ENCODE measurements at places on chromosomes 6 and 20. TPM values are rescaled to one million over a fixed set of nuclear protein-coding genes. Genes with fewer than 3 reads are reported as not detected.
A peak's percentile ranks its signal among the peaks of the same experiment; 100 is the strongest.

DNA sequence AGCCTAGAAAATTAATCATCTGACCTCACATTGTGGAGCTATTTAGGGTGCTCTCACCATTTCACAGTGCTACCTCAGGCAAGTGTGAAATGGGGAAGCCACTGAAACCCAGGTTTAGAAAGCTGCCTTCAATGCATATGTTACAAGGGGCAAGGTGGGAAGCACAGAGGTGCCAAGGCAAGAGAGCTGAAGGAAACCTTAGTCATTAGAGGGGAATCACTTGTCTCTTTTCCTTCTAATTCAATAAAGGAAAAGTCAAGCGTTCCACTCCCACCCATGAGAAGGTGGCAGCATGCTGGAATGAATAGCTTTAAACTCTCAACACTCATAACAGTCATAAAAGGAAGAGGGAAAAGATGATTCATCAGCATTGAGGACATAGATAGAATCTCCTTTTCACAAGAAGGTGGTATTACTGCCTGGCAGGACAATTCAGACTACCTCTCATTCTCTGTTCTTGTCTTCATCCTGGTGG is 251.9 kb upstream of the IRAK1BP1 start:
- no peak for DNase-seq

GRCh38 chr6:125392682-125393081 is 90.9 kb upstream of the HDDC2 start:
- no peak for DNase-seq

- peak; percentile 37 for DNase-seq
Measured at GRCh38 chr6:11953641-11954040, 58.5 kb upstream of the HIVEP1 start.

GRCh38 chr20:50092436-50092835 is 20.5 kb downstream of the UBE2V1 start:
- no peak for DNase-seq

DNA sequence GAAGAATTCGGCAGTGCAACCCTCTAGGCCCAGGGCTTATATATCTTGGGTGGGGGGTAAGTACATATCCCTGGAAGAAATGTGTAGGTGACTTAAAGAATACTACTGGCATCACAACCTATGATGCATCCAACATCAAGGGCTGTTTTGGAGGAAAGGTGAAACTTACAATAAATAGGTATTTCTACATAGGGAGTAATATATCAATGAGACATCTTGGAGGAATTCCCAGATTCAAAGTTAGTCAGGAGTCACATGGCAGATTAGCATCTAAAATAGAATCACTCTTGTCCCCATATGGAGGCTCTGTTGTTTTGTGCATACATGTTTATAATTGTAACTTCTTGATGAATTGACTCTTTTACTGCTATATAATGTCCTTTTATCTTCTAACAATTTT is 375.5 kb downstream of the PAX1 start:
- DNase-seq: no peak

DNA sequence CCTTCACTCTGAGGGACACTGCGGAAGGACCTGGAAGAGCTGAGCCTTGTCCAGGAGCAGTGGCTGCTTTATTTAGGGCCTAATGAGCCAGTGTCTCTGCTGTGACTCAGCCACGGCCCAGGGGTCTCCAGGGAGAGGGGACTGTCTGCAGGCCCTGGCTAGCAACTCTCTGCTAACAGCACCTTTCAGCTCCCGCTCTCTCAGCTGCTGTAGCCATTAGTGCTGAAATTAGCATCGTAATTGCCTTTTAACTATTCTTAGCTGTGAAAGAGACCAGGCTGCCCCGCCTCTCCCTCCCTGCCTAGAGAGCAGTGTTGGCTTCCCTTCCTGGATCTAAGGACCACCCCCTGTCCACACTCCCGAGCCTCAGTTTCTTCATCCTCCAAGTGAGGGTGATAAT is 53.1 kb upstream of the SLC32A1 start:
- DNase-seq: no peak

- peak; percentile 50 for DNase-seq
Measured at GRCh38 chr20:8073024-8073832, 53.7 kb upstream of the TMX4 start.

DNA sequence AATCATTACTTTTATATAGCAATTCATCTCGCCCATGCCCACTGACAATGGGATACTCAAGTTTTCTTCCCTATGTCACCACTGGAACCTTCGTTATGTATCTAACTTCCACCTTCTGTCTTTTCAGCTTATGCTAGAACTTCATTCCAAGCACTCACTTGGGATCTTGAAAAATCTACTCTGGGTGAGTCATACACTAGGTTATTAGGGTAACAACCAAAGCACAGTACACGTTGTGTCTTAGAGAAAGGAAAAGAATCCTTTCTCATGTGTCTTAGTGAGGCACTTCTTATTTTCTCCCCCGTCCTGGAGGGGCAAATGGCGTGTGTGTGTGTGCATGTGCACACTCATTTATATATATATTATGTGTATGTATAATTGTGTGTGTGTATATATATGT is 18.3 kb upstream of the FAM162B start:
- no peak for DNase-seq

DNA sequence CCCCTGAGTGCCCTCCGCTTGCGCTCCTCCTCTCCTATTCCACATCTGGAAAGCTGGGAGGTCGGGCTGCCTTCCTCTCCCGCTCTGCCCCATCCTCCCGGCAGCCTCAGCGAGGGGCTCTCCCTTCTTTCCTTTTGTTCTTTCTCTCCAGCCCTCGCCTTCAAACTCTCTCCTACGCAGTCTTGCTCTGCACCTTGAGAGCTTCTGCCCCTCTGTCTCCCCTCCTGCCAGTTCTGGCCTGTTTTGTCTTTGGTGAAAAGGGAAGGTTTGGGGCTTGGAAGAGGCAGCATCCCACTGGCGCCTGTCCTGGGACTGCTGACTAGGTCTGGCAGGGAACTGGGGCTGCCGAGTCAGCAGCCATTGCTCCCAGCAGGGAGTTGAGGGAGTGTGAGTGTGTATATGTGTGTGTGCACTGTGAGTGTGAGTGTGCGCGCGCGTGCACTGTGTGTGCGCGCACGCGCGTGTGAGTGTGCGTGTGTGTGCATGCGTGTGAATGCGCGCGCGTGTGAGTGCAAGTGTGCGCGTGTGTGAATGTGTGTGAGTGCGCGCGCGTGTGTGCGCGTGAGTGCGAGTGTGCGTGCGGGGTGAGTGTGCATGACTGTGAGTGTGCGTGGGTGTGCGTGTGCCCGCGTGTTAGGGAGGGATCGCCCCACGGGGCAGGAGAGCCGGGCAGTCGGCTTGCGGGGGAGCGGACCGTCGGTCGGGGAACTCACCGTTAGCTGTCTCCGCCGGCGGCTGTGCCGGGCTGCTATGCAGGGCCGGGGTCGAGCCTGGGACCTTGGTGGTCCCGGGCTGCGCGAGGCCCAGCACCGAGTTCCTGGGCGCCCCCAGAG is 523 bp downstream of the CPXM1 start:
- DNase-seq: peak; percentile 36

DNA sequence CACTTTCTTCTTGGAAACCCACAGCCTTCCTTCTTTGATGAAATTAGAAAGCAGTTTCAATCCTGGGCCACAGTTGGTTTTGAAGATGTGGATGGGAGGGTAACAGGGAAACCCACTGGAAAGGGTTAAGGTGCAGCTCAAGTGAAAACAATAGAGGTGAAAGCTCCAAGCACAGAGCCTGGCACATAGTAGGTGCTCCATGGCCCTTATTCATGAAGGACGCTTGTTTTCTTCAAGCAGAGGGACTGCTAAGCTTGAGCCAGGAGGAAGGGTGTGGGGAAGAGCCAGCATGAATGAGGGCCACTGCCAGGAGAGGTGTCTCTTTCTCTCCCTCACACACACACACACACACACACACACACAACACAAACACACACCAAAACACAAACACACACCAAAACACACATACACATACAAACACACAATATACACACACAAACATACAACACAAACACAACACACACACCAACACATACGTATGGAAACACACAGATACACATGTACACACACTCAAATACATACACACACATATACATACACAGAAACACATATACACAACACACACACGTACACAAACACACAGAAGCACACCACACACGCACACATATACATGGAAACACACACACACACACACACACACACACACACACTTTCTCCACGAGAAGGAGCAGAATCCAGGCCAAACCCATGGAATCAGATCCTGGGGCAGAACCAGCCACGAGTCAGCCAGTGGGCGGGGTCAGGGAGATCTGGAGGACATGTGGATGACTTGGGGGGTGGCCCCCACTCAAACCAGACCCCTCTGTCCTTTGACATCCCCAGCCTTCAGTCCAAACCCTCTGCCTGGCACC is 23.7 kb upstream of the RBPJL start:
- DNase-seq: no peak

DNA sequence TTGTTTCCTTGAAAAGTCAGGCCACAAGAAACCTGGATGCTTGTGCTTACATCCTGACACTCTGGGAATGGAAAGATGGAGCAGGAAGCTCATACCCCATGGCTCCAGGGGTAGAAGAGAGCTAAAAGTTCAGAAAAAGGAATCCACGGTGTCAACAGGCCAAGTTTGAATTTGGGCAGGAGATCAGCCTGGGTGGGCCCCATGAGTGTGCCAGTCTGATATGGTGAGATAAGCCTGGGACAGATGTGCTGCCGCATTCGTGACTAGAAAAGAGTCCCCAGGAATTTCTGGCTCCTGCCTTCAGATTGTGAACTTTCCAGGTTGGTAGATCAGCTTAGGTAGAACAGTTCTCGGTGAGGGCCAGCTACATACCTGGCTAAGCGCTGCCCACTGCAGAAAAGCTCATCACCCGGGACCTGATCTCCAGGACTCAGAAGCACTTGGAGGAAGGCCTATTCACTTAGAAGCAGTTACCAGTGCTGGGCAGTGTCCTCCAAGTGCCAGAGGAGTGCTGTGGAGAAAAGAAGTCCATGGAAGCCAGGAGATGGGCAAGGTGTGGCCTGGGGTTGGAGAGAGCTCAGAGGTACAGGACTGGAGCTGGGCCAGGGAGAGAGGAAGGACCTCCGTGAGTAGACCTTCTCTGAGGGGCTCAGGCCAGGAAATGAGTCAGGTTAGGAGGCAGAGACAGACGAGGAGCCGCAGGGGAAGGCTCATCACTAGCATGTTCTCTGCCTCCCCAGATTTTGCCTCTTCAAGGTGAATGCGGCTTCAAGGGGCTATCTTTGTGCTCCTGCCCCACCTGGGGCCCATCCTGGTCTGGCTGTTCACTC is at the start of gene TSPO2:
Gene TSPO2 (plus strand): TSS at position 242 of the 830 bp plus-strand sequence. CDS start 519 bp downstream, at position 761.
- DNase-seq: no peak

- no peak for DNase-seq
Measured at GRCh38 chr20:49284818-49285217, 7.0 kb upstream of the ZNFX1 start.

GRCh38 chr20:6006603-6006949 is 47.3 kb downstream of the LRRN4 start:
- no peak for DNase-seq

DNA sequence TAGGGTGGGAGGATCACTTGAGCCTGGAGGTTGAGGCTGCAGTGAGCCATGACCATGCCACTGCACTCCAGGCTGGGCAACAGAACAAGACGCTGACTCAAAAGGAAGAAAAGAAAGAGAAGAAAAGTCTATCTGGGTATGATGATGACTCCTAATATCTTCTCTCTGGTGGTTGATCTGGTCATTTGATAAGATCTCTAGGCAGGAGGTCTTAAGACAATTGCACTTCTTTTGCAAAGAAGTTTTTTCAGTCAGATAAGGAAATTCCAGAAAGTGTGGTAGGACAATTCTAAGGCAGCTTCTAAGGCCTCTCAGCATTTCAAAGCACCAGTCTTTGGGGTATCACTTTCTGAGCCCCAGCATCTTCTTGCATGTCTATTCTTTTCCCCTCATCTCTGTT is 7.7 kb upstream of the AIF1 start:
- DNase-seq: no peak

RBPJL gene
- not detected for total RNA-seq

SMLR1 gene
- not detected for total RNA-seq

SLCO4A1 gene
- total RNA-seq: 48.8 TPM

ANKRD66 gene
- not detected for total RNA-seq

CDK5RAP1 gene
- 62.1 TPM for total RNA-seq

COL21A1 gene
- 51.6 TPM for total RNA-seq

ZNF334 gene
- total RNA-seq: 4.4 TPM

RIMS4 gene
- 0.24 TPM for total RNA-seq

NDRG3 gene
- total RNA-seq: 17.6 TPM

C20orf202 gene
- total RNA-seq: not detected

BMP6 gene
- 1.9 TPM for total RNA-seq

OLIG3 gene
- not detected for total RNA-seq

ADGRF5 gene
- total RNA-seq: 0.31 TPM

DEFB115 gene
- total RNA-seq: not detected

CALHM4 gene
- total RNA-seq: not detected

SSTR4 gene
- not detected for total RNA-seq

GSTA1 gene
- not detected for total RNA-seq

All from A673 (cell line).